Left lung (tissue), 14 donors: ENCODE measurements at places on chromosomes 12 and 14.

- no peak for DNase-seq
These were observed 11.7 kb downstream of the TPCN1 start for GRCh38 chr12:113232840-113233585.

GRCh38 chr12:78888568-78888967, 24.0 kb downstream of the SYT1 start:
- DNase-seq = no peak

GRCh38 chr12:62308201-62308600, 48.0 kb downstream of the USP15 start:
- no peak for DNase-seq

- DNase-seq = no peak
These were observed 33.2 kb downstream of the HSPB8 start for GRCh38 chr12:119211884-119212283.

GRCh38 chr12:92111256-92111655, 34.4 kb downstream of the BTG1 start:
- no peak for DNase-seq

GRCh38 chr12:99059824-99060511, 414.9 kb downstream of the APAF1 start:
- peak; percentile 57 for DNase-seq

- DNase-seq = no peak
These were observed 710.6 kb downstream of the SLC6A15 start for GRCh38 chr12:84201976-84202375.

DNA sequence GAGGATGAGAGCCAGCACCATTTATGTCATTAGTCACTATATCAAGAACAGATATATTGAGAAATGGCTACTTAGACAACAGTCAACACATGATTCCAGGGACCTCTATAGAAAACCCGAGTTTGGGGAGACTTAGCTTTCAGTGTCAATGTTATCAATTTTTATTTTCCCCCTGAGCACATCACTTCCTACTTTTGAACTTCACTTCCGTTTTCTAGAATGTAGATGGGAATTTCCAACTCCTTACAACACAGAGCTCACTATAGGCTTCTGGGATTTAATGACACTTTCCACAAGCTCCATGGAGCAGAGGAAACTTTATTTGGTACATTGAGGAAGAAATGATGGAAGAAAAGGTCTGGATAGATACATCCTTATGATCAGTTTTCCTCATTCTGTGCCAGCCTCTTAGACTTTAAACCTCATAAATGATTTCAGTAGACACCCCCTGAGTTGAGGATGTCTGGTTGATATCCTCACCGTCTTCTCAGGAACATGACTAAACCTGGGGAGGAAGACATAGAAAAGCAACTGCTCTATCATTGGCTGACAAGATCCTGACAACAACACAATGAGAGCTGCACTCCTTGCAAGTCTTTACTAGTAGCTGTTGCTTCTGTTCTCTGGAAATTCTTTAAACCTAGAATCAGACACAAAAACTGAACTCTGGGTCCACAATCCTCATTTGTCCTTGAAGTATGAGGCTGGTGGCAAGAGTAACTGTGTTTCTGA, 449.4 kb upstream of the OR4E1 start:
- no peak for DNase-seq

GRCh38 chr14:62866376-62866775, 178.9 kb downstream of the KCNH5 start:
- DNase-seq = no peak

DNA sequence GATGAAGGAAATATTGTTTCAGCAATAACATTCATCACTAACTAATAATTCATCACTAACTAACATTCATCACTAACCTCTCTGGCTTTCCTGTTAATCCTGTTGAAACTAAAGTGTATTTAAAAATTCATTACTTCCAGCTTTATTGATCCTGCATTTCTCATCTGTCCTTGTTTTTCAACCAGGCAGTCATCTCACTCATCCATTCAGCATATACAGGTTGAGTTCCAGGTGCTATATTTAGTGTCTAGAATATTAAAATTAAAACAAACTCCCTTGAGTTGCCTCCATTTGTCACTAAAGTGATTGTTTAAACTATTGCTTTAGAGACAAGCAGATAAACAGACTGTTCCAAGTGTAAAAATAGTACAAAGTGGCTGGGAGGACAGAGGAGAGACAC, 58.1 kb downstream of the ATXN7L3B start:
- no peak for DNase-seq

GRCh38 chr12:145369-145960, 68.5 kb downstream of the SLC6A12 start:
- no peak for DNase-seq

GRCh38 chr12:31525496-31526157, 65.3 kb downstream of the DENND5B start:
- no peak for DNase-seq

DNA sequence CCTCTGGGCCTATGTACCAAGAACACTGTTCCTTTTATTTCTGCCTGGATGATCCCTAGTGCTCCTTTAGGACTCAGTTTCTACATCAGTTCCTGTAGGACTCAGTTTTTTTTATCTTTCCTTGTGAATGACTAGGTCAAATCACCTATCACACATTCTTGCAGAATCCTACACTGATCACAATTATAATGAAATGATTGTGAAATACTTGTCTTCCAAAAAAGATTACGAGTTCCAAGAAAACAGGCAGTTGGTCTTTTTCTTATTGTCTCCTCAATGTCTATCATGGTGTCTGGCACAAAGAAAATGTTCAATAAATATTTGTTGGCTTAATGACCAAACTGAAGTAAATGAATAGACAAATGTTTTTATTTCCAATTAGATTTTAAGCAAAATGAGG, 95.5 kb upstream of the GARIN6 start:
- DNase-seq = no peak

GRCh38 chr12:2959505-2960389, 550 bp downstream of the TEAD4 start:
- DNase-seq = peak; percentile 49

DNA sequence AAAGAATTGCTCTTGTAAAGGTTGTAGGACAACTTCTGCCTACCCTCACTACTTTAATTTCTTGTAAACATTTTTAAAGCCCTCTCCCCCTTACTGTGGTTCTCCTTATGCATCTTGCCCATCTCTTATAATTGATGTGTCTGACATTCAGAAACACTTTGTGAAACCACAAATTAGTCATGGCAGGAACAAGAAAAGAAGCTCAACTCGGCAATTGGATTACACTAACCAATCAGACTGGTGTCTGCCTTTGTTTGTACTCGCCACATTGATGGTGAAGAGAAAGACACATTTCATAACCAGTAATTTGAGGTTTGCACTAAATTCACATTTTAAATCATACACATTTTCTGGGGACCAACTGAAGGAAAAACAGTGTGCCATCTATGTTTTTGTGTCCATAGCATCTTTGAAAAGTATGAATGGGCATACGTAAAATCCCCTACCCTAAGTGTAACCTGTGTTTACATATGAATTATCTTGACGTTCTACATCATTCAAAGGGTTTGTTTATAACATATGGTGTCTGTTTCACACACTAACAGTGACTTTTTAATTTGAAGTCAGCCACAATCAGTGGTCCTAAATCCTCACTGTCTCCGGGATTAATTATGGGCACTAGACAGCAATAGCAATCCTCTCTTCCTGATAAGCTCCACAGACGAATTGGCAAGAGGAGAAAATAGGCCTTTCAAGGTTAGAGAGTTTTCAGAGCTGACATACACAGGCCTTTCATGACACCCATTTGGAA, 49.9 kb downstream of the OTX2 start:
- DNase-seq = no peak

DNA sequence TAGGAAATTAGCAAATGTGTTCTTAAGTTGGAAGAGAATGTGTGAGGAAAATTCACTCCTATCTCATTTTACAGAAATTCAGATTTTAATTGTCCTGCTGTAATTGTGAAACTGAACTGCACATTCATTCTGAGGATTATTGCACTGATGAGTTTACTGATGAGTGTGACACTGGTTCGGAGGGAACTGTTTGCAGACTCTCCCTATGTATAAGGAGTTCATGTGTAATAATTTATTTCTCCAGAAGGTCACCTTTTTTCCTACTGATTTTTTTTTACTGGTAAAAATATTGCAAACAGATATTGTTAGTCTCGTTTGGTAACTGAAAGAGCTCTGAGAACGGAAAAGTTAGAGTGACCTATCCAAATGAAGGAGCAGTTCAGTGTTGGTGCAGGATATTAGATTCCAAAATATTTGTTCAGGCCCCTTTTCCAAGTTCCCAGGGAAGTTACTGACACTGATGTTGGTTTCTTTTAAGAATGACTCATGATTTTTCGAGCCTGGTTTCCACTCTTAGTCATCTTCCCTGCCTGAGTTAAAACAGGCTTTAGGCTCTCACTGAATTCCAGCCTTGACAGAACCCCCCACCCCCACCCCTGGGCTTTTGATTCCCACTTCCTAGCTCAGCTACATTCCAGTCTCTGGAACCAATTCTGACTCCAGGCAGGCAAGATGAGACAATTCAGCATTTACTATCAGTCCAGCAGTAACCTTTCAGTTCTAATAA, 18.4 kb downstream of the ANO6 start:
- DNase-seq = no peak

DNA sequence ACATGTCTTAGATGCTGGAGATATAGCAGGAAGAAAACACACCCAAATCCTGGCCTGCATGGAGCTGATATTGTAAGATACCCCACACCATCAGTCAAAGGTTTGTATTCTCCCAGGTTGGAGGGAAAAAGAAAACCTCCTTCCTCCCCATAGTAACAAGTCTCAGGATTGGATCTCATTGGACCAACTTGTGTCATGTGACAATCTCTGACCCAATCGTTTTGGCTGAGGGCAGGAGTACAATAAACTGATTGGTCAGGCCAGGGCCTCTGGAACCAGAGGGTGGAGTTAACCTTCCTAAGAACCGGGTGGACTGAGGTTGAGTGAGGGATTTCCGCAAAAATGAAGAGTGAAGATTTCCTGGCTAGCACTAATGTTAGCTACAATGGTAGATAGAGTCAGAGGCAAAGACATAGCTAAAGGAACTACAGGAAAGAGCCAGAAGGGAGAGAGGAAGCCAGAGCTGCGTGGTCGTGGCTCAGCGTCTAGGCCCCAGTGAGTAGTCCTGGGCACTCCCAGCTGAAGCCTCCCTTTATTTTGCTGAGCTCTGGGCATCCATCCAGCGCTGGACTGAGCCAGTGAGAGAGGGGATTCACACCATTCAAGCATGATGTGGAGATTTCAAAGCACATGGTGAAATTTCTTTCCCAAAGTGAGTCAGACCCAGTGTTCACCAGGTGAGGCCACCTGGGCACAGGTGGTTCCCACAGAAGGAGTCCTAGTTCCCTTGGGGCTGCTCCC, 219.9 kb downstream of the AACS start:
- DNase-seq = no peak

- no peak for DNase-seq
These were observed 155.0 kb downstream of the CRADD start for GRCh38 chr12:93832131-93832530.

GRCh38 chr12:27511031-27511722, 12.8 kb upstream of the PPFIBP1 start:
- peak; percentile 36 for DNase-seq
